ENCODE measurements at places on chromosomes 3 and 15. TPM values are rescaled to one million over a fixed set of nuclear protein-coding genes. Genes with fewer than 3 reads are reported as not detected.

DNA sequence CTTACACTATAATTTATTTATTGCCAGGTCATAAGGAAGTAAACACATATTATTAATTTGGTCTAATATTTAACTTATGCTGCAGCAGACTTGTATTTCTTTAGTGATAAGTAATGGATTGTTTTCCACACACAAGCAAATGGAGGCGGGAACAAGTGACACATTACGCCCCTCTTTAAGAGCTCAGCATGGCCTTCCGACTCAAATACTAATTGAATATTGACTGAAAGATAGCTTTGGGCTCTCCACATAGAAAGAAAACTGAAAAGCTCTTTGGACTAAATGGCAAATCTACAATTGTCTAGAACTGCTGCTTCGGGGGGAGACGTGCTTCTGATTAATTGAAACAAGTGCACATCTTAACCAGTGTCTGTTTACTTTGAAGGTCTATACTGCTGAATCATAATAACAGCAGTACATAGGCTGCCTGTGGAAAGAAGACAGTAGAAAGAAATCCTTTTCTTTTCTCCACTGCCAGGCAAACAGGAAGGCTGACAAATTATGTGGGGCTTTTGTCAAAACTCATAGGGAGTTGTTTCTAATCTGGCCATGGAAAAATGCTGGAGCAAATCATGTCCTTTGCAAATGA lies 15.9 kb downstream of the CADPS start:
- no peak for DNase-seq

GRCh38 chr3:189282189-189282588 lies 110.4 kb downstream of the TPRG1 start:
- no peak for DNase-seq

- no peak for DNase-seq
These were observed 40.2 kb downstream of the ZNF148 start for GRCh38 chr3:125334675-125335560.

- DNase-seq: no peak
These were observed 67.7 kb downstream of the ARHGEF26 start for GRCh38 chr3:154188846-154189245.

- DNase-seq: no peak
These were observed 22.1 kb downstream of the ANAPC13 start for GRCh38 chr3:134463676-134464063.

- no peak for DNase-seq
These were observed 127.3 kb upstream of the MRPL3 start for GRCh38 chr3:131630097-131630496.

- peak; percentile 59 for DNase-seq
These were observed 18.0 kb upstream of the RYR3 start for GRCh38 chr15:33292717-33293307.

- DNase-seq: no peak
These were observed 77.8 kb downstream of the NBEAL2 start for GRCh38 chr3:47057212-47057671.

- DNase-seq: no peak
These were observed 730 bp upstream of the ZNF710 start for GRCh38 chr15:90000186-90001001.

DNA sequence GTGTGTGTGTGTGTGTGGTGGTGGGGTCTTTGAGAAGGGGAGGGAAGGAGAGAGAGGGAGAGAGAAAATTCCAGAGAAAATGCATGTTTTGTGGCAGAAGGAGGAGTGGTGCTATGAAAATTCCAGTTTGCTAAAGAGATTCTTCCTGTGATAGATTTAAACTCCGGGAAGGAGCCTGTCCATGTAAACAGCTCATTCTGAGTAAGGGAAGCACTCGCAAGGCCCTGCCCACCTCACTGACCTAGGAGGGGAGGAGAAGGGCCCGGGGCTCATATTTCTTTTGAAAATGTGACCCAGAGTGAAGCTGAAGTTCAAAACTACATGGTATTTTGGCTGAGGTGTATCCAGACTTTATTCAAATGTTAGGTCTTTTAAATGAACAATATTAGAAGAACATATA lies 41.3 kb downstream of the ADAMTSL3 start:
- no peak for DNase-seq

- no peak for DNase-seq
These were observed 63.5 kb upstream of the PRR20G start for GRCh38 chr3:127351321-127351720.

DNA sequence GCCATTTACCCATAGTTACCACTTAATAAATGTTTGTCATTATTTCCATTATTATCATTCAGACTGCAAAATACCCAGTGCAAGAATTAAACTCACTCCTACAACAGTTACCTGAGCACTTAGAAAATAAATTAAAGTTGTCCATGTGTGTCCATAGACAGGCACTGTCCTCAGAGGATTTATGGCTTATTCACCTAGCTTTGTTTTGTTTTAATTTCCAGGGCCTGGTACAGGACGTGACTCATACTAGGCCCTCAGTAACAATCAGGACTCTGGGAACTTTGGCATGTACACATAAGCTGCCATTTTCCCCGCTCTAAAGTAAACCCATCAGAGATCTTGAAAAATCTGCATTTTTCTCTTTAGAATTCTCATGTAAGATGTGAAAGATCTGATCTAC lies 458.5 kb upstream of the ARRDC4 start:
- DNase-seq: no peak

DNA sequence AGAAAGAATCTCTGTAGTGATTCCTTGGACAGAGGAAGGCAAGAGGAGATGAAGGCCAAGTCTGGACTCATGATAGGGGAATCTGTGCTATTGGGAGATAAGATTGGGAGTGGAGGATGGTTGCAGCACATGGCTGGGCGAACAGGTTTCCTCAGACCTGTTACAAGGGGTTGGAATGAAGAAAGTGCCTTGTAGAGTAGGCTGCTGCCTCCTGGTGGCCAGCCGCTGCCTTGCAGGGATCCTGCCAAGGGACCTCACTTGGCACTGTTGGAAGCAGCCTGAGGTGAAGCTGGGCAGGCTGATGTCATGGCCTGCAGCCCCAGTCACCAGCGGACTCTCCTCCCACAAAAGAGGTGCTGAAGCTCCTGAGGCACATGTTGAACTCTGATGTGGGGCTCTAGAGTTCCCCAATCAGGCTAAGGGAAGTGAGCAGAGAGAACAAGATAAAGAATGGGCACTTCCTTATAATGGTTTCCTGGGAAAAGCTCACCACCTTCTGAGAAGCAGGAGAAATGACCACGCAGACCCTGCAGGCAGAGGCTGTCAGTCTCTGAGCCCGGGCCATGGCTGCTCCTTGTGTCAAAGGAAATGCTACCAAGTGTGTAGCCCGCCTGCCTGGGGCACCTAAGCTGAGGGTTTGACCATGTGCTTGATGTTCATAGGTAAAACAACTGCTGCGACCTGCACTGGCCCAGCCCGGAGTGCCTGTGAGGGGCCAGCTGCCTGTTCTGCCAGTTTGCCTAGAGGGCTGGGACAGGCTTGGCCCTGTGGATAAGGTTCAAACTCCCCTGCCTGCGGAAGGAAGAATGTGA lies 1.6 kb upstream of the TEX264 start:
- DNase-seq: peak; percentile 85

DNA sequence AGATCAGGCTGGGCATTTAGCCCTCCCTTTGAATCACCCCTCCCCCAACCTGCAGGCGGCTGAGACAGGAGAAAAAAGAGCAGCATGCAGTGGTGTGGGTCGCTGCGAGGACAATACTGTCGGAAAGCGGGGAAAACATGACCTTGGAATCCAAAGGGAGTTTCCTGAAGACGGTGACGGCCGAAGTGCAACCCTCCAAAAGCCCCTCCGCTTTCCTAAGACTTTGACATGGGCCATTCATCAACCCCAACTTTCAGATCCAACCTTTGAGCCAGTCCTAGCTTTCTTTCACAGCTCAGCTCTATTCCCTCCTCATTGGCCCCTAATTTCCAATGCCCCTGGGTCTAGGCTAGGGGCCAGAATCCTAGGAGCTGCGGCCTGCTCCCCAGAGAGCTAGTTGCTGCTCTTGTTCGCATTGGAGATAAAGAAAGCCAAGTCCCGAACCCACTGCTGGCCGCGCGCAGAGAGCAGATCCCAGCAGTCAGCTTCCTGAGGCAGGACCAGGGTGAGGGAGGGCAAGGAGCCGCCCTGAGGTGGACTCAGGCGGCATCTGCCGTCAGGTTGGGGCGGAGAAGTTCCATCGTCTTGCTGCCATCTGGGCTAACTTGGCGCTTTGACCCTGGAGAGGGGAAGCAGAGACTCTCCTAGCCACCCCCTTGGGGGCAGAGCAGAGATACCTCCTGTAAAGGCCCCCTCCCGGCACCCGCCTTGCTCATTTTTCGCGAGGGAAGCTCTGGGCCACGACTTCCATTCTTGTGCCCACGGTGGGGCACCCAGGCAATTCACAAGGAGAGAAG lies 914 bp downstream of the ZIC4 start:
- no peak for DNase-seq

DNA sequence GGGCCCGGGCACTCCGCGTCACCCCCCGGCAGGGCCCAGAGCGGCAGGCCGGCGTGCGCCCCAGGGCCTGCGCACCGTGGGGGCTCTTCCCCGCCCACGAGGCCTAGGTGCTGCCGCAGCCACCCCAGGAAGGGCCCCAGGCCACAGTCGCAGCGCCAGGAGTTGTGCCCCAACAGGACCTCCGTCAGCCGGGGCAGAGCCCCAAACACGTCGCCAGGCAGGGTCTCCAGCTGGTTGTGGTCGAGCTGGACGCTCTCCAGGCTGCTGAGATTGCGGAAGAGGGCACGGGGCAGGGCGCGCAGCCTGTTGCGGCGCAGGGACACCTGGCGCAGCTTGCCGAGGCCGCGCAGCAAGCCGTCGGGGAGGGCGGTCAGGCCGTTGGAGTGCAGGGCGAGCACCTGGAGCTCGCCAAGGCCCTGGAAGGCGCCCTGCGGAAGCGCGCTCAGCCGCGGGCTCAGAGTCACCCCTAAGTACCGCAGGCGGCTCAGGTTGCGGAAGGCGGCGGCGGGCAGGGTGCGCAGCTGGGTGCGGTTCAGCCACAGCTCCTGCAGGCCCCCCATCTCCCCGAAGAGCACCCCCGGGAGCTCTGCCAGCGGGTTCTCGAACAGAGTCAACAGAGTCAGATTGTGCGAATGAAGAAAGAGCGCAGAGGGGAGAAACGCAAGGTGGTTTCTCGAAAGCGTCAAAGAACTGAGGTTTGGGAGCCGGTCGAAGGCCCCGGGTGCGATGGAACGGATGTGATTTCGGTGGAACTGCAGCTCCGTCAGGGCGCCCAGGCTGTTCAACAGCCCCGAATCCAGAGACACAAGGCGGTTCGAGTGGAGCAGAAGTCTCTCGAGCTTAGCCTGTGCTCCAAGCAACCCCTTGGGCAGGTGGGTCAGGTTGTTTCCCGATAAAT lies 2.0 kb downstream of the GP5 start:
- DNase-seq: no peak

DNA sequence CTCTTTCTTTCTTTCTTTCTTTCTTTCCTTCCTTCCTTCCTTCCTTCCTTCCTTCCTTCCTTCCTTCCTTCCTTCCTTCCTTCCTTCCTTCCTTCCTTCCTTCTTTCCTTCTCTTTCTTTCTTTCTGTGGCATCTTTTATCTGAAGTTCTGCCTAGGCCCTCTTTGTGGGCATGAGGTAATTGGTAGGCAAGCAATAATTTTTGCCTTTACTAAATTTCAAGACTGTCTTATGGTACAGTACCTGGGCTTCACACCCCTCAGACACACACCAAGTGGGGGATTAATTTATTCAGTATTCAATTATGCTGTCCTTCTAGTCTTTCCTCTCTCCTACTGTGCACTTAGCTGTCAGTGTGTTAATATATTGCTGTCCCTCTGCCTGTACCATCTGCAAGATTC lies 155.5 kb downstream of the OXSM start:
- no peak for DNase-seq

DNA sequence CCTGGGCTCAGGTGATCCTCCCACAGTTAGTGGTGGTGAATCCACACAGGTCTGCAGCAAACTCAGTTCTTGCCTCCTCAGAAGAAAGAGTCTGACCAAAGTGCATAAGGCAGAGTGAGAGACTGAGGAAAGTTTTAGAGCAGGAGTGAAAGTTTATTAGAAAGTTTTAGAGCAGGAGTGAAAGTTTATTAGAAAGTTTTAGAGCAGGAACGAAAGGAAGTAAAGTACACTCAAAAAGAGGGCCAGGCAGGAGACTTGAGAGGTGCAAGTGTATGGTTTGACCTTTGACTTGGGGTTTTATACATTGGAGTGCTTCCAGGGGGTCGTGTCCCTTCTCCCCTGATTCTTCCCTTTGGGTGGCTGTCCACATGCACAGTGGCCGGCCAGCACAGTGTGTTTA lies 84.2 kb downstream of the LSM3 start:
- no peak for DNase-seq

DNA sequence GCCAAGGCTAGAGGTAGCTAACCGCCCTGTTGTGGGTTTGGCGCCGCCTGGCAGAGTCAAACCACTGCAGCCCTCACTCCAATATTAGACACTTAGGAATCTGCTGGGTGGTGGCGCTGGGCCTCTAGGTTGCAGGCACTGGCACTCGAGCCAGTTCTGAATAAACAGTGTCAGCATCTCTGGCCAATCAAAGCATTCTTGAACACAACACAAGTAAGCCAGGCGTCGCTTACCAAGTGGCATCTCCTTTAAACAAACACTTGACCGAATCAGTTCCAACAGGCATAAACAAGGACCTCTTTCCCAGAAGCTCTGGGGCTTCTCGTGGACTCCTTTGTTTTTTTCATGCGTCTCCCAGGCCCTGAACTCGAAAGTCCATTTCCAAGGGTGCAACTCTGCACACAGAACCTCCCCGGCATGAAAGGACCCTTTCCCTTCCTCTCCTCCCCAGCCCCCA lies 82.3 kb downstream of the LRIG1 start:
- DNase-seq: no peak

DNA sequence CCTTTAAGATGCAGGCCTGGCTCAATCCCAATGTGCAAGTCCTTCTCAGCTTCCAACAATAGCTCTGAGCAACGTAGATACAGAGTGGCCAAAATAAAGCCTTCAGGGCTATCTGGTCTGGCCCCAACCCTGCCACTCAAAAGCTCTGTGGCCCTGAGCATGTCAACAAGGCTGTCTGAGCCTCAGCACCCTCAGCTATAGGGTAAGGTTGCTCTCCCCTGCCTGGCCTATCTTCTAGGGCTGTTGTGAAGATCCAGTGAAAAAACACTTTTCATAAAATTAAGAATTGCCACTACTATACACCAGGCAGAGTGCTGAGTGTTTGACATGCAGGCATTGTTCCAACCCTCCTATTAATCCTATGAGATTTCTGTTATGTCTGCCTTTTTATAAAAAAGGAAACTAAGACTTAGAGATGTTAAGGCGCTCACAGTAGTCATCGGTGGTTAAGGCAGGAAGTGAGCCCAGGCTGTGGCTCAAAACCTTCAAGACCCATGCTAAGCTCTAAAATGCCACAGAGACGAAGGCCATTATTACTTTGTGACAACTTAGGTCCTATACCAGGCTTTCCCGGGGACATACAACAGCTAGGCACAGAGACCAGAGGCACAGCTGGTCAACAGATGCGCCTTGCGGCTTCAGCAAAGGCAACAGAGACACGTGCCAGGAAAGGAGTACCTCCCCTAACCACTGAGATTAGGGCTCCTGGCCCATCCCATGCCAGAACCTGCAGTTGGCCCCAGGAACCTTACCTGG lies 5.1 kb downstream of the POLG start:
- DNase-seq: no peak

- DNase-seq: no peak
These were observed 253.7 kb upstream of the TRIM42 start for GRCh38 chr3:140424211-140424610.

GRCh38 chr3:11581237-11582190 lies 62.2 kb downstream of the VGLL4 start:
- no peak for DNase-seq

- DNase-seq: no peak
These were observed 76.4 kb downstream of the SPATA16 start for GRCh38 chr3:173064631-173065030.

Gene CFAP91
- 0.52 TPM for polyA plus RNA-seq

Gene GPR156
- polyA plus RNA-seq: 0.47 TPM

Gene CFAP92
- not detected for polyA plus RNA-seq

Gene ABI3BP
- polyA plus RNA-seq: 1.8 TPM

Gene TMEM212
- not detected for polyA plus RNA-seq

Gene CLDN11
- 0.42 TPM for polyA plus RNA-seq

Gene ST3GAL6
- 1.4 TPM for polyA plus RNA-seq
